ENCODE measurements at places on chromosomes 12 and 14. TPM values are rescaled to one million over a fixed set of nuclear protein-coding genes. Genes with fewer than 3 reads are reported as not detected.

- no peak for DNase-seq
Measured at GRCh38 chr14:72616811-72617210, 277.1 kb downstream of the DPF3 start.

- DNase-seq: no peak
Measured at GRCh38 chr12:111271674-111272418, 97.0 kb downstream of the PHETA1 start.

Gene RD3L
- polyA plus RNA-seq: not detected

DNA sequence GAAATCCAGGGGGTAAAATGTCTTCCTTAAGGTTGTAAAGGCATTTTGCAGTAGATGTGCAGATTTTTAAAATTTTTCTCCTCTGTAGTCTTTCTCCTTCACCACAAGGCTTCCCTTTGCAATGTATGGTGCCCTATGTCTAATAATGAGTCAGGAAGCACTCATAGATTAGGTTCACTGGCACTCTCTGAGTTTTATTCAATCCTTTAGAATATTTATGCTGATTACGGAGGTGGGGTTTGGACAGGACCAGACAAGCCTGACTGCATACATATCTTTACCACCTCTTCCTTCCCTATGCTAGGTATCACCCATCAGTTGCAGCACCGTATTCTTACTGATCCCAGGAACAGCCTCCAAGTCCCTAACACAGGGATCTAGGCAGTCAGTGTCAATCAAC, 99.5 kb downstream of the NEDD1 start:
- DNase-seq: no peak

GRCh38 chr12:99746538-99746937, 99.0 kb downstream of the GARIN6 start:
- DNase-seq: no peak

Gene ENDOU
- polyA plus RNA-seq: 0.29 TPM

- DNase-seq: no peak
Measured at GRCh38 chr12:25328072-25328712, 77.5 kb upstream of the KRAS start.

All from right lung (tissue), 10 donors.